Right lung (tissue), 10 donors: ENCODE measurements at places on chromosomes 7 and 10.

GRCh38 chr10:119750391-119751230 lies 24.8 kb downstream of the INPP5F start:
- peak; percentile 77 for DNase-seq

GRCh38 chr10:121244818-121245217 lies 353.4 kb downstream of the FGFR2 start:
- DNase-seq, result no peak

- no peak for DNase-seq
Measured at GRCh38 chr7:41005374-41005901, 697.5 kb downstream of the INHBA start.

GRCh38 chr7:24464861-24465260 lies 108.4 kb upstream of the PALS2 start:
- DNase-seq, result no peak

DNA sequence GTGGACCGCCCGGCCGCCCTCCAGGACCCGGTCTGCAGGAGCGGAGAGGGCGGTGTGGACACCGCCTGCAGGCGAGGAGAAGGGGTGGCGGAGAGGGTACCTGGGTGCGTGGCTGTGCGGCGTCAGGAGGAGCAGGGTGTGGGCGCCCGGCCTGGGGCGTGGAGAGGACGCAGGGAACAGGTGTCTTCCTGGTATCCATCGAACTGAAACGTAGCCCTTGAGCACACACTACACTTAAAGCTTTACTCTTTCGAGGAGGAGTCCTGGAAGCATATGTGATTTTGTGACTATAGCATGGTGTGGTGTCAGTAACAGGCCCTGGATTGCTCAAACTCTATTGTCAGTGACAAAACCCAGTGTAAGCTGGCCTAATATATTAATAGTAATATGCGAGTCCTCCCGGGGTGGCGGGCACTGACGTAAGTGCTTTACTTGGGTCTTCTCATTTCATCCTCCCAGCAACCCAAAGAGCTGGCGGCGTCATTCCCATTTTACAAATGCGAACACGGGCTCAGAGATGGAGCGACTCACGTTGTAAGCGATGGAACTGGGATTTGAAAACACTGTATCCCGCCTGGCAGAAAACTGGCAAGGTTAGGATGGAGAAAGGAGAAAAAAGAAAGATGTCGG lies 508 bp upstream of the TECPR1 start:
- DNase-seq, result no peak

DNA sequence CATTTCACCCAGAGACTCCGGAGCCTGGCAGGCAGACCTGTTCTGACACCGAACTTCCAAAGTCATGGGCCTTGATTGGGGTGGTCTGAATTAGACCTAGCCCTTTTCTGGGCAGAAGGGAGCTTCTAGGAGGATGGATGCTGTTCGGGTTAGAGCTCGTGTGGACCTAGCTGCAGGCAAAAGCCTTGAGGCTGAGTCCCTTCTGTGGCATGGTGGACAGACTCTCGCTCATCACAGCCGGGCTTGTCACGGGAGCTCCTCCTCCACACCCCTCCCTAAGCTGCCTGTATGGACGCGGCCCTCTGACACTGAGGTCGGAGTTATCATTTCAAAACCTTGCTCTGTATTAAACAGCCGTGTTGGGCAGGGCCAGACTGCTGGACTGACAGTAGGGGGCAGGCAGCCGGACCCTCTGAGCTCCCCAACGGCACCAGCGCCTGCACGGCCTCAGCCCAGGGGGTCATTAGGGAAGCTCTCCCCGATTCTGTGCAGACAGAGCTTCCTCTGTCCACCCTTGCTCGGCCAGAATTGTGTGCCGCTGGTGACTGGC lies 2.2 kb downstream of the IRF5 start:
- DNase-seq, result no peak

GRCh38 chr10:70699659-70700174 lies 27.4 kb downstream of the ADAMTS14 start:
- DNase-seq, result no peak

- DNase-seq, result peak; percentile 27
Measured at GRCh38 chr10:13440185-13441061, 88.4 kb downstream of the BEND7 start.

DNA sequence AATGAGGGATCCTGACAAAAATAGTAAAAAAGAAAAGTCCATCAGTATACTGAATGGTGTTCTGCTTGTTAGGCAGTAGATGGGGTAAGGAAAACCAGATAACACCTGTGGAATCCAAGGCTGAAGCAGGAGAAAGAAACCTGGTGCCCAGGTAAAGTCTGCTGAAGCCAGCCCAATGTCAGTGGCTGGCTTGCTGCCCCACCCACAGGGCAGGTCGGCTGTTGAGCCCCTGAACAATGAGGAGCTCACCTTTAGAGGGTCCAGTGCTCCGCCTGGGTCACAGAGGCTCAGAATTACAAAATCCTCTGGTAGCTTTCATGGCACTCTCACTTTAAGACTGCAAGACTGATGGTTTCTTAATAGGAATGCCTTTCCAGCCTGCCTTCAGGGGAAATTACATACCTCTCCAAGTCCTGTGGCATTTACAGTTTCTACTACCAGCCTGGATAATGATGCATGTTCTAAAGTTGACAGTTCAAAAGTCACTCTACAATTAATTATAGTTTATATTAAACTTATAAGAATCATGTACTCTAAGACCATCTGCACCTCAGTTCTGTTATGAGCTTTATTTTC lies 23.8 kb downstream of the DHX32 start:
- DNase-seq, result no peak

DNA sequence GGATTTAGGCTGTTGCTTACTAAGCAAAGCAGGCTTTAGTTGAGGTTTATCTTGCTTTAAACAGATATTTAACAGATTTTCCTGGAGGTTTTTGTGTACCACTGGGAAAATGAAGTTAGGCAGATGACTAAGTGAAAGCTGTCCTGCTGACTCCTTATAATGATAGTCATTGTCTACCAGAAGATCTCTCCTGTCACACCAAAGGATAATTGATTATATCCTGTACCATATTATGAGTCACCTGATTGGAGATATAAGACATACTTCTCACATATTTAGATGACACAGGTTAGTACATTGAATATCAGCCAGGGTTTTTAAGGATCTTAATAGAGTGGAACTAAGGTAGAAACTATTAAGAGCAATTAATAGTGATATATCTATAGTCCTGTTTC lies 68.4 kb downstream of the PTEN start:
- no peak for DNase-seq

GRCh38 chr10:124250506-124250905 lies 157.1 kb upstream of the CHST15 start:
- no peak for DNase-seq

- DNase-seq, result no peak
Measured at GRCh38 chr10:24343686-24344085, 134.7 kb downstream of the KIAA1217 start.

DNA sequence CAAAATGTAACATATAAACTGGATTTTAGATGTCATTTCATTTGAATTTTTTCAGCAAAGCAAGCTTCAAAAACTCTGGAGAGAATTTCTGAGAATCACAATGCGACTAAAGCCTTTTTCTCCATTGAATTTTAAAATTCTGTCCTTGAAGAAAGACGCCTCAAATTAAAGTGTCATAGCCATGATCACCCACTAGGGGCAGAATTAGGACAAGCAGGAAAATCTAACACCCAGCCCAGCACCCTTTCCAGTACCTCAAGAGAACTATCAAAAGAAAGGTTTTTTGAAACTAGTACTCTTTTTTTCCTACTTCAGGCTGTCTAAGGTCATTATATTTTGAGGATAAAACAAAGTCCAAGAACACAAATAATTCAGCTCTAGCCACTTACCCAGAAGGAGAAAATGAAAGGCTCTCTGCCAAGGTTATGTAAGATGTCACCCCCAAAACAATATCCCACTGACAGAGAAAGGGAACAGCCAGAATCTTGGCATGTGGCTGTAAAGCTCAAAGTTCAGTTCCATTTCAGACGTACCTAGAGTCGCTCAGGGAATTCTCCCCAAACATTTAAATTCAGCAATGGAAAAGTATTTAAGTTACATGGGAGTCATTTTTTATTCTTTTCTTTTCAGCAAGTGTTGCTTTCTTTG lies 299.4 kb downstream of the SNX13 start:
- no peak for DNase-seq

GRCh38 chr10:61961278-61961677 lies 59.8 kb downstream of the ARID5B start:
- no peak for DNase-seq
